ENCODE measurements at places on chromosomes 7 and 10. TPM values are rescaled to one million over a fixed set of nuclear protein-coding genes. Genes with fewer than 3 reads are reported as not detected.

The MYO1G gene
- 106 TPM for polyA plus RNA-seq

The IL2RA gene
- polyA plus RNA-seq = 0.25 TPM

The RBP3 gene
- polyA plus RNA-seq = not detected

The TMEM178B gene
- not detected for polyA plus RNA-seq

The SAMD9L gene
- polyA plus RNA-seq = 43.1 TPM

The CFAP70 gene
- 0.31 TPM for polyA plus RNA-seq

The NHLRC2 gene
- polyA plus RNA-seq = 7.8 TPM

The BMPER gene
- polyA plus RNA-seq = not detected

The CPED1 gene
- not detected for polyA plus RNA-seq

The HNRNPF gene
- 174 TPM for polyA plus RNA-seq

The AKR1C8 gene
- not detected for polyA plus RNA-seq

The LRRC17 gene
- polyA plus RNA-seq = not detected

The NCOA4 gene
- 155 TPM for polyA plus RNA-seq

The IGFBP3 gene
- 2.1 TPM for polyA plus RNA-seq

The ATP6V0E2 gene
- 209 TPM for polyA plus RNA-seq

The MMRN2 gene
- 0.11 TPM for polyA plus RNA-seq

The AKR1C4 gene
- not detected for polyA plus RNA-seq

The CCDC172 gene
- polyA plus RNA-seq = not detected

The ACTR3C gene
- polyA plus RNA-seq = 4.6 TPM

The CPVL gene
- polyA plus RNA-seq = 1.1 TPM

The CTNNA3 gene
- not detected for polyA plus RNA-seq

The ENKUR gene
- polyA plus RNA-seq = not detected

The LRGUK gene
- 0.09 TPM for polyA plus RNA-seq

The SEC23IP gene
- polyA plus RNA-seq = 42.3 TPM

The SCIN gene
- not detected for polyA plus RNA-seq

The FLNC gene
- polyA plus RNA-seq = 0.01 TPM

The LIPN gene
- not detected for polyA plus RNA-seq

The IL15RA gene
- polyA plus RNA-seq = 4.7 TPM

The ASB4 gene
- polyA plus RNA-seq = not detected

The CD36 gene
- polyA plus RNA-seq = 0.49 TPM

The ST8SIA6 gene
- not detected for polyA plus RNA-seq

The BTBD16 gene
- not detected for polyA plus RNA-seq

The GLI3 gene
- not detected for polyA plus RNA-seq

The ZNF680 gene
- polyA plus RNA-seq = 9.7 TPM

The ACHE gene
- not detected for polyA plus RNA-seq

The CCZ1 gene
- polyA plus RNA-seq = 56.1 TPM

The CPA2 gene
- polyA plus RNA-seq = not detected

Measured in naive thymus-derived CD8-positive, alpha-beta T cell (primary cell).